Activated CD4-positive, alpha-beta T cell treated with anti-CD3 and anti-CD28 coated beads, Interleukin-2, amount 50 U/mL, for 48 hours (primary cell): ENCODE measurements at places on chromosomes 7 and 10.

- no peak for DNase-seq
Observed at GRCh38 chr10:111323389-111323966, 246.6 kb downstream of the ADRA2A start.

DNA sequence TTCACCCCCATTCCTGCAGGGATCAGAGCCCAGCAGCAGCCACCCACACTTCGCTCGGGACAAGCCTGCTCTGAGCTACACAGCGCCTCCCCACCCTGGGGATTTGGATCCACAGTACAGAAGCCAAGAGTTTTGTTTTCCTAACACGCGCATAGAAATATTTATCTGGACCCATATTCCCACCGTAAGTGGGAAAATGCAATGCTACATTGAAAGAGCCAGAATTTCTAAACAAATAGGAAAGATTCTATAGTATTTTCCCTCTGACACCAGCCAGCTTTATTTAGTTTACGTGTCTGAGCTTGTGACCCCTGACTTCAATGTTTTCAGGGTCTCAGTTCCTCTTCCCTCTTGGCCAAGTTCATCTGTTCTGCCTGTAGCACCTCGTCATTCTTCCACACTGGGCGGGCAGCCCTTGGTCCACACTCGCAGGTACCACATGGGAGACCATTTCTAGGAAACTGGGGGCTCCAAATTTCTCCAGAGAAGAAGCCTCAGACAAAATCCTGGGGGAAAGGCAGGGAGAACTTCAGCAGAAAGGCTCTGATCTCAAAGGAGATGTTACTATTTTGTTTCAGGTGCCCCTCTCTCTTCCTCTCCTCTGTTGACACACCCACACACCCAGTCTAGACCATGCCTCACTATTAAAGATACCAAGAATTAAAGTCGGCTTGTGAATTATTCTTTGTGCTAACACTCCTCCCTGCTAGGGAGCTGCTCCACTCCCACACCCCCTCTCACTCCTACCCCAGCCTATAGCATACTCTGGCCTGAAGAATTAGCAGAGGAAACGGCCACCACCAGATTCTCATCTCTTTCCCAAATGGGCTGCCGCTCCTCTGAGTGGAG lies 116.0 kb upstream of the PCGF5 start:
- DNase-seq = no peak

DNA sequence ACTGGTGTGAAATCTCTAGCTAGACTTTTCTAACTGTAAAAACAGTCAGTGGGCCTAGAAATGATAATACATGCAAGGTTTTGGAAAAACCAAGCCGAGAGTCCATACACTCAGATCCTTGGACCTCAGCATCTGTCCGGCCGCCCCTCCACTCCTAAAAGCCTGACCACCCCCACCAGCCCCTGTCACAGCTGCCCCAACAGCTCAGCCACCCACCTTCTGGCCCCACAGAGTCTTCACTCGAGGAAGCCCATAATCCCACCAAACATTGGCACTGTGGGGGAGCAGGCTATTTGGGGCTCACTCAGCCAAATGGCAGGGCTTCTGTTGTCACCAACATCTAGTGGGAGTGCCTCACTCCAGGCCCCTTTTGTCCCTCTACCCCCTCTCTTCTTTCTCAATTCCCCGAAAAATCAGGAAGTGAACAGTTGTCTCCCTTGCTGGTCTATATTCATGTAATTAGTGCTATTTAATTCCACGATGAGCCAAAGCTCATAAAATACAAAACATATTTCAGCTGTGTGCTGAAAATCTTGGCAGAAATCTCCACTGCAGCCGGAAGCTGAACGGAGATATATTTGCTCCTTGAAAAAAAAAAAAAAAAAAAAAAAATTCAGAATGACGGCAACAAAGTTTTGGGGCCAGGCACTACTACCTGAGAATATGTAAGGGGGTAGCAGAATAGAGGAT lies 55.5 kb downstream of the PLXNA4 start:
- DNase-seq = no peak

GRCh38 chr10:77037735-77038403 lies 599.7 kb downstream of the KCNMA1 start:
- DNase-seq = no peak

DNA sequence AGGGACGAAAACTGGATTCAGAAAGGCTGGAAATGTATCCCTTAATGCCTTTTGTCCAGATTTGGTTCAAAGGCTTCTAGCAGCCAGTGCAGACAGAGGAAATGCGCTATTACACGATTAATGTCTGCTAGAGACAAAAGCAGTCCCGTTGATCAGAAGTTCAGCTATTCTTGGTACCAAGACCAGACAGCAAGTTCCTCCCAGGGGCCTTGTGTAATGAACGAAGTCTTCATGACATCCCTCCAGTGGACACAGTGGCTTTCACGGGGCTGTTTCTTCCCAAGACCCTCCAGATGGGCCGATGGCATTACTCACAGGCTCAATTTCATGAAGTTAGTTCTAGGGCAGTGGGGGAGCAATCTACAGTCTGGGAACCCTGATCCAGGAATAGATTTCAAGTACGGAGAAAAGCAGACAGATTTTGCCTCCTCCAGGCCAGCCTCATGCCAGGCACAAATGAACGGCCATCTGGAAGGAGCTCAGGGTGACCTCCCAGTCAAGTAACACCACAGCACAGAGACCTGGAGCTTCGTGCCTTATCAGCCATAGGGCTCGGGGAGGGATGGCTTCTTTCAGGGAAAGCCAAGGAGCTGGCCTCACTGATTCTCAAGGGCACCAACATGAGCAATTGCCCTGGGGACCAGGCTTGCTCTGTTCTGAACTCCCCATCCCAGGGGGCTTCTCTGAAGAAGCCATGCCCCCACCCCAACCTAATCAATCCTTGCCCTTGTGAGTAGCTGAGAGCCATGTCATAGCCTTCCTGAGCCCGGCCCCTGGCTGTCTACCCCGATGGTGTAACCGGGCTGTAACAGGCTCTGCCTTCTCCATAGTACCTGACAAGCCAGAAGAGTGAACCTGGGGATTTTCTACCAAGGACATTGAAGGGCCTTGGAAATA lies 101.1 kb downstream of the PRKAG2 start:
- DNase-seq = no peak

DNA sequence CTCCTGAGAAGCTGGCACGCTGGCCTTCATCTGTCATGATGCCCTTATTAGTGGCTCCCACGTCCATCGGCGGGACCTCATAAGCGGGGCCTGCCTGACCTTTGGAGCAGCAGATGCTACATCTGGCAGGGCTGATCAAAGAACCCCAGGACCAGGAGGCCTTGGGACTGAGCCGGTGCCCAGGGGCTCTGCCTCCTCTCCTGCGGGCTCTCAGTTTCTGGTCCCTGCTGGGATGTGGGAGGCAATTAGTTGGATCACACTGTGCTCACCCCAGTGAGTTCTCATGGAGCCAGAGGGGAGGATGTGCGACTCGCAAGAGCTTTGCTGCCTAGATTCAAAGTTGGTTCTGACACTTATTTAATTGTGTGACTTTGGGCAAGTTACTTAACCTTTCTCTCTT lies 28.7 kb upstream of the SFRP5 start:
- no peak for DNase-seq

DNA sequence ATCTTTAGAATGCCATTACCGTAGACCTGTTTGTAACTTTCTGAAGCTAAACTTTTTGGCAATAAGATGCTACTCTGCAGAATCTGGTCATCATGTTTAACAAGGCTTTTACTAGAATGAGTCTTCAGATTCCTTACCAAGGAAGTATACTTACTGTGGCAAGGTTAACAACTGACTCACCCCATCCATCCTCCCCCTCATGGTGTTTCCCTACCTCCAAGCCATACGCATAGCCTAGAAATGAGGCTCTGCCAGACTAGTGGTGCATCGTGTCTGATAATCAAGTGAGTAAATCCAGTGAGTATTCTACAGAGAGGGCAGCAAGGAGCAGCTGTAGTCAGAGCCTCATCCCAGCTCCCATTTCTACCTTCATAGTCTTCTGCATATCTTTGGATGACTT lies 223.6 kb downstream of the IPMK start:
- DNase-seq = no peak

- peak; percentile 62 for DNase-seq
Observed at GRCh38 chr10:26215935-26216584, 514 bp upstream of the GAD2 start.
